ENCODE measurements at places on chromosomes 4 and X.

DNA sequence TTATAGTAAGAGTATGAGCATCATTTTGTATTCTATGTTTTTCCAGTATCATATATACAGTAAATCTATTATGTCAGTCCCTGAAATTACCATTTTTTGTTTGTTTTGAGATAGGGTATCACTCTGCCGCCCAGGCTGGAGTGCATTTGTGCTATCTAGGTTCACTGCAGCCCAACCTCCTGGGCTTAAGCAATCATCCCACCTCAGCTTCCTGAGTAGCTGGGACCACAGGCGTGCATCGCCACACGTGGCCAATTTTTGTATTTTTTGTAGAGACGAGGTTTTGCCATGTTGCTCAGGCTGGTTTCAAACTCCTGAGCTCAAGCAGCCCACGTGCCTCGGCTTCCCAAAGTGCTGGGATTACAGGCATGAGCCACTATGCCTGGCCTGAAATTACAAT lies 85.6 kb downstream of the ZNF330 start:
- DNase-seq, result no peak

DNA sequence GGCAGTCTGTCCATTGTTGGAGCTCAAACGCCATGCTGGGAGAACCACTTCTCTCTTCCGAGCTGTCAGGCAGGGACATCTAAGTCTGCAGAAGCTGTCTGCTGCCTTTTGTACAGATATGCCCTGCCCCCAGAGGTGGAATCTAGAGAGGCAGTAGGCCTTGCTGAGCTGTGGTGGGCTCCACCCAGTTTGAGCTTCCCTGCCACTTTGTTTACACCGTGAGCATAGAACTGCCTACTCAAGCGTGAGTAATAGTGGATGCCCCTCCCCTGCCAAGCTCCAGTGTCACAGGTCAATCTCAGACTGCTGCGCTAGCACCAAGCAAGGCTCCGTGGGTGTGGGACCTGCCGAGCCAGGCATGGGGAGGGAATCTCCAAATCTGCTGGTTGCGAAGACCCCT lies 145.7 kb downstream of the VSIG4 start:
- DNase-seq, result no peak

DNA sequence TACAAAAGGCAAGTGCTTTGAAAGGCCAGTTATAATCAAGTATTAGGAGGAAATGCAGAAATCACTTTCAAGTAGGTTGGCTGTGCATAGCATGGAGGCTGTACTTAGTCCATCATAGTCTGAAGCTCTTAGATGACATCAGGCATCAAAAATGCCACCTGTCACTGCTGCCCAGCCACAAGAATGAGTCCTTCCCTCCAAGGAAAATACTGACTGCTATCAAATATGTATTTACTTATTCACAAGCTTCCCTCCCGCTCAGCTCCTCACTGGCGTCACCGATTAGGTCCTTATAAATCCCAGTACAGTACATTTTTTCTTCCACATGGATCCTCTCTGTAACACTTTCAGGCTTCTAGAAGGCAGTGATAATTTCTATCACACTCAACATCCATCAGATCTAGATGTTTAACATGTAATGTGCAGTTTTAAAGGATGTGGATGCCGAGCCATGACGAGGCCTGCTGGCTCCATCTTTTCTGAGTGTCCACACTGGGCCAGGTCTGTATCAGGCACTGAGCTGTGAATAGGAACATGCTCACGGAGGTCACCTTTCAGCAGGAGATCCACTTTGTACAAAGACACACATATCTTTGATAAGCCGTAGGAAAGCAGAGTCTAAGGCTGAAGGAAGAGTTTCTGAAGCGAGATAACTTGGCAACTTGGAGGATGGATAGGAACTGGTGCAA lies 121.9 kb downstream of the PALLD start:
- peak; percentile 19 for DNase-seq

GRCh38 chr4:175540732-175541131 lies 271.3 kb downstream of the GPM6A start:
- DNase-seq, result no peak

- DNase-seq, result peak; percentile 49
Observed at GRCh38 chr4:532588-533317, 33.7 kb downstream of the PIGG start.

DNA sequence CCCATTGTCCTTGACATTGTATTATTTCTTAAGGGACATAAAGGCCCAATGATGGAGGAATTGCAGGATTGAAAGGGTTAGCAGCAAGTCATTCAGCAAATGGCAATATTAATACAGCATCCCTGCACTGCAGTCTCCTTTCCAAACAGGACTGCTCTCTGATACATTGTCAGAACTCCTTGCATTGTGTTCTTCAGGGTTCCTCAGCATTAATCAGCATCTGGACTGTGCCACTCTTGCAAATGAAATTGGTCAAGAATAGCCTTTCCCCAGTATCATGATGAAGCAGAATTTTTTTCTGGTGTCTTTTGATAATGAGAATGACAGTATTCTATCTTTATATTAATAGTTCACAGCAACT lies 272.6 kb upstream of the HAND2 start:
- DNase-seq, result no peak

DNA sequence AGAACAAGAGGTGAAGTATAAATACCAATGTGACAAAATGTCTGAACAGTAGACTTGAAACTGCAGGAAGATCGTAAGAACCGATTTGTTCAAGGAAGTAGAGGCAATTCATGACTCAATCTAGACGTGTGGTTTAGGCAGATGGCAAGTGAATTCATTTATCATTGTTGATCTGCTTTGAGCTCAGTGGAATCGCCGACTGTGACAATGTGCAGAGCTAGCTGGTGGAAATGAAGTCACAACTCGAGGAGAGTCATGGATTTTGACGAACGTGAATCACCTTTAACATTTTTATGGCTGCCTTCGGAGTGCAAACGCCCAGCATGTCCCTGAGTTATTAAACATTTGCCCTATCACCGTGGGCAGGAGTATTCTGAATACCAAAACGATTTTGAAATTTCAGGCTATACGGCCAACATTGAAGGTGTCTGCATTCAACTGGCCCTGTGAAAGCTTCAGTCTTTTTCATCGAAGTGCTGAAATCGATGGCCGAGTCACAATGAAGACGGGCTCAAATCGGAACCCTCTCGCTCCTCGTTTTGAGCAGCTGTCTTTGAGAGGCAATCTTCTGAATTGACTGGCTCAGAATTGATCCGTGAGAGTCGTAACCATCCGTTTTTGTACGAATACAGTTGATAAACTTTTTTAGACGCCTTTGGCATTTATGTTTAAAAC lies 689 bp upstream of the OGT start:
- peak; percentile 10 for DNase-seq

GRCh38 chrX:2434270-2435163 lies 66.3 kb downstream of the DHRSX start:
- no peak for DNase-seq

GRCh38 chr4:3475713-3476260 lies 12.7 kb downstream of the DOK7 start:
- no peak for DNase-seq

- no peak for DNase-seq
Observed at GRCh38 chr4:32268863-32269262, 1548.7 kb downstream of the PCDH7 start.

DNA sequence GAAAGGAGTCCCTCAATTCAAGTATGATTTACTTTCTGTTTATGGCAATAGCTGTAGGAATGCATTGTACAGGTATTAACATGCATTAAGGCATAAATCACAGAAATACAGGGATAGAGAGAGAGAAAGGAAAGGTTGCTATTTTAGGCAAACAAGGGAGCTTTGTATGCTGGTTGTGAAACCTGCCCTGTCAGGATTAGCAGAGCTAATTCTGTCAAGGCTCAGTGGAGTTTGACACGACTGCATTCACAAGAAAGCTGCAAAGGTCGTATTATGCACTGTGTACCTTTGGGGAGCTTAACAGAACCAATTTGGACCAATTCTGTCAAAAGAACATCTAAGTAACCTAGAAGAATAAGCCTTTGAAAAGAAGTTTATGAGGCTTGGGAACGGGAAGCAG lies 239.3 kb downstream of the GRIA2 start:
- DNase-seq, result no peak

GRCh38 chr4:987624-988513 lies 1.0 kb downstream of the IDUA start:
- DNase-seq, result peak; percentile 80

- no peak for DNase-seq
Observed at GRCh38 chr4:61583696-61584095, 383.6 kb downstream of the ADGRL3 start.

GRCh38 chrX:34467437-34467836 lies 189.6 kb downstream of the TMEM47 start:
- DNase-seq, result no peak

GRCh38 chr4:136927172-136927571 lies 605.1 kb downstream of the PCDH18 start:
- DNase-seq, result peak; percentile 13

DNA sequence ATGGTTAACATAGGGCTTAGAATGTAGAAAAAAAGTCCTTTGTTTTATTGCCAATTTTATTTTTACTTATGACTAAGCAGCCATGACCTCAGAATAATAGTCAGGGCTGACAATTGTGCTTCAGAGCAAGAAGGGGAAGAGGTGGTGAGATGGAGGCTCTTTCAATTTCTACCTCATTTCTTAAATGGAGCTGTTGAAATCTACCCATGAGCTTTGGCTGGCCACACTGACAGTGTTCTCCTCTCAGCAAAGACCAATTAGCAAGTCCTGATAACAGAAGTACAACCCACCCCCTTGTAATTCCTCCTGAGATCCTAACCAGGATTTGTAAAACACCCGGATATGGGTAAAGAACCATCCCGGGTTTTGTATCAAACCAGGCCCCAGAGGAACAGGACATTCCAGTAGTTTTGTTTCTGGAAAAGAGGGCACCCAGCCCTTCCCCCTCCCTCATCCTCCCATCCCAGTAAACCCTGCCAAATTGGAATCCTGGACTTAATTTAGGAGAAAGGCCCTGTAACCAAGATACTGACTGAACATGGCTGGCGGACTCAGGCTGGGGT lies at the start of gene HEPH:
Gene HEPH, plus strand, starts transcription at position 399 of the 563 bp plus-strand sequence. CDS start 6,324 bp downstream, outside the sequence.
- DNase-seq, result peak; percentile 4

DNA sequence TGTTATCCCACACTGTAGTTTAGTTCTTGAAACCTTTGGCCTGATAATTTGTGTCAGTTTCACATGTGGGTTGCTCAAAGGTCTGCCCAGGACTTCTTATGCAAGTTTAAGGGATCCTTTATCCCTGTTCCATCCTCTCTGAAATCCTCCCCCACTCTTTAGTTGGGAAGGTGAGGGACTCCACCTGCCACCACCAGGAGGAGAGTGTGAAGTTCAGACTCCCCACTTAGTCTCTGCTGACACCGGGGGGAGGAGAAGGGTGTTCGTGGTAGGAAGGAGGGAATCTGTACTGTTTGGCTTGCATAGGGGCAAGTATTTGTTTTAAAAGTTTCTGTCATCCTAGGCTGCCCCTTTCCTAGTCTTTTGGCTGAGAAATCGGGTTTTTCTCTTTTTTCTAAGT lies 211.8 kb downstream of the PPP4R3C start:
- no peak for DNase-seq

- no peak for DNase-seq
Observed at GRCh38 chrX:107701493-107702121, 73.3 kb downstream of the PRPS1 start.

- DNase-seq, result no peak
Observed at GRCh38 chr4:147620315-147620714, 3.1 kb downstream of the TMEM184C start.

DNA sequence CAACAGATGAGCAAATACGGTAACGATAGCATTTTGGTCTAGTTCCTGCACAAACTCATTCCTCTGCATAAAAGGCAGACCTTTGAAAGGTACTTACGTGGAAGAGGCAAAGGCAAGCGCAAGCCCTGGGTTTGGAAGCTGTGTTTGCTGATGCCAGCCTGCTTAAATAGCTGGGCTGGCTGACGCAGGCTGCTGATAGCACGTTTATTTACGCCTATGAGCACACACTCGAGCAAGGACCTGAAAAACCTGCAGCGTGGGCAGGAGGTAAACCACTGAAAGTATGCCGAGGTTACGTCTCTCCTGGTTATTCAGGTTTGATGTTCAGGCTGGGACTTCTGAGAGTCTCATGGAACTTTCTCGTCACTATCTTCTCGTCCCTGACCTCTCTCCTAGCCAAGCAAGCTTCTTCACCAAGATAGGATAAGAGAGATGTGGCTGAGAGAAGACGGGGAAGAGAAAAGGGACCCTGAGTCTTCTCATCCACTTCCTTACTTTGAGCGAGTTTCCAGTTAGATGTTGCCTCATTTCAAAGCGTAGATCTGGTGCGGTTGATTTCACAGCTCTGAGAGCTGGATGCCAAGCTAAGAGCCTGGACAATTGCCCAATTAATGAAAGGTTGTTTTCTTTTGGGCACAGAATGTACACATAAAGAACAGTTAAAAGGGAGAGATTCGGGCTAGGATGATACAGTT lies at the start of gene HOPX:
Gene HOPX, minus strand, starts transcription at position 139 of the 695 bp plus-strand sequence. CDS start 23,480 bp downstream, outside the sequence.
- DNase-seq, result no peak

GRCh38 chr4:185011408-185011807 lies 6.9 kb upstream of the HELT start:
- DNase-seq, result no peak

GRCh38 chr4:41236032-41236431 lies 20.7 kb upstream of the UCHL1 start:
- no peak for DNase-seq

GRCh38 chr4:109041463-109042360 lies 260.7 kb downstream of the COL25A1 start:
- DNase-seq, result no peak

DNA sequence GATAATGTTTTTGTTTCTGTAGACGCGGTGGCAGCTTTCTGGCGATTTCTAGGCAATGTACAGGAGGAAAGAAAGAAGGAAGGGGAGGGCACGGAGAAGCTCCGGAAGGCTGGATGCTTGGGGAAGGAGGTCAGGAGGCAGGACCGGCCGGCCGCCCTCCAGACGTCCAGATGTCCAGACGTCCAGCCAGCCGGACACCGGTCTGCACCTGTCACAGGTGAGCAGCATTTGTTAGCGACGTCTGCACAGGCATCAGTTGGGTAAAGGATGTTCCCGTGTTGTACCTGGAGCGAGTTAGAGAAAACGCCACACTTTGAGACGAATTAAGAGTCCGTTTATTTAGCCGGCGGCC lies 90.0 kb upstream of the PPP2R3B start:
- DNase-seq, result no peak

GRCh38 chrX:12972878-12973560 lies 1.9 kb upstream of the TMSB4X start:
- no peak for DNase-seq

- peak; percentile 73 for DNase-seq
Observed at GRCh38 chr4:41256740-41257256, at the start of gene UCHL1. Gene UCHL1, plus strand, starts transcription at chr4:41256928. Its CDS starts 49 bp downstream, at chr4:41256977.

- no peak for DNase-seq
Observed at GRCh38 chrX:40199704-40200103, 101.9 kb upstream of the BCOR start.

GRCh38 chr4:110640576-110640975 lies 17.7 kb upstream of the PITX2 start:
- DNase-seq, result no peak

- no peak for DNase-seq
Observed at GRCh38 chrX:130691576-130691975, 211.4 kb downstream of the ENOX2 start.
